Daoy (cell line): ENCODE measurements at places on chromosomes 7 and 10. TPM values are rescaled to one million over a fixed set of nuclear protein-coding genes. Genes with fewer than 3 reads are reported as not detected.

DNA sequence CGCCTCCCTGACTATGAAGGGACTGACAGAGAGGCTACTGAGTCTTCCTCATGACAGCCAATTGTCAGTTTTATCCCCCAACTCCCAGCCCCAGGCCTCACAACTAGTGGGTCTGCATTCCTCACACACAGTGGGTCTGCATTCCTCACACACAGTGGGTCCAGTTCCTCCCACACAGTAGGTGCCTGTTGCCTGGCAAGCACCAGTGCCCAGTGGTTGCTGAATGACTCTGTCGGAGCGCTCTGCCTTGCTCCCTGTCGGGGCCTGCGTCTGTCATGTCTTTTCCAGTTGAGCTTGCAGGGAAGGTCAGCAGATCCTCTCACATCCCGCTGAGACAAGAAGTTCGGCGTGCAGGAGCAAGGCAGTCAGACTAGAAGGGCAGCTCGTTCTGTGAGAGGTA lies 590.0 kb upstream of the MKI67 start:
- DNase-seq = no peak

DNA sequence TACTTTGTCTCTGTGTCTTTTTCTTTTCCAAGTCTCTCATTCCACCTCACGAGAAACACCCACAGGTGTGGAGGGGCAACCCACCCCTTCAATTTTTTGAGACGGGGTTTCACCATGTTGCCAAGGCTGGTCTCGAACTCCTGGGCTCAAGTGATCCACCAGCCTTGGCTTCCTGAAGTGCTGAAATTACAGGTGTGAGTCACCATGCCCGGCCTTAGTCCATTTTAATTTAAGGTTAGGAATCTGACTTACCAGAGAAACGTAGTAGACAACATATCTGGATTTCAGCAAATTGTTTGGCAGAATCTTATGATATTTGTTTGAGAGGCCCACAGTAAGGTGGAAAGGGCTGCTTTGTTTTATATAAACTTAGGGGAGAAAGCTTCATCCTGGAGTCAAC lies 3.2 kb upstream of the NFKB2 start:
- DNase-seq = no peak

DNA sequence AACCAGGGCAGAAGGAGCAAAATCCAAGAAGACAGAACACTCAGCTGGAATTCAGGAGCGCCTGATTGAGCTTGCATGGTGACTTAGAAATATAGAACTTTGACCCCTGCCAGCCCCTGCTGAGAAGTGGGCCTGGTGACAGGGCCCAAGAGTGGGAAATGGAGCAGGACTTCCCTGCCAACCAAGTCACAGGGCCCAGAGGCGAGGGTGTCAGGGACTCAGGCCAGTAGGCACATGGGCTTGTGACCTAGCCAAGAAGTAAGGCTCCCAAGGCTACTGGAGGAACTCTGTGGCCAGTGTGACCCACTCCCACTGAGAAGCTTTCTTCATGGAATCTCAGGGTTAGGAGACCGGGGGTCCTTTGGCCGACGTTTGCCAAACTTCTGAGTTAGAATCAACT lies 31.9 kb downstream of the LRRC20 start:
- no peak for DNase-seq

The SFTPA1 gene
- total RNA-seq = not detected in 2 replicates

DNA sequence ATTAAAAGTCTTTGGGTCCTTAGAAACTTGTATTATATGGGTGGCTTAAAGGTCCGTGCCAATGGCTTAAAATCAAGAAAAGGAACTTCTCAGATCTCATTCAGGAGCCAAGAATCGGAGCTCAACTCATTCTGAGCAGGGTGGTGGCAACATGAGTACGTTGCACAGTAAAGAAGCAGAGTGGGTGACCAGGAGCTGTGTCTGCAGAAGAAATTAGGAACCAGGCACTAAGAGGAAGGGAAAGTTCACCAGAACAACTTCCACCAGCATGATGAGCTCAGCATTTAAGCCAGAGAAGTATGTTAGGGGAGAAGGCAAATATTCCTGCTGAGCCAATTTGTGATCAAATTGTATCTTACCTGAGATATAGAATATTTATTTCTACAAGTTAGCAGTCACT lies 236.0 kb upstream of the NRP1 start:
- DNase-seq = no peak

DNA sequence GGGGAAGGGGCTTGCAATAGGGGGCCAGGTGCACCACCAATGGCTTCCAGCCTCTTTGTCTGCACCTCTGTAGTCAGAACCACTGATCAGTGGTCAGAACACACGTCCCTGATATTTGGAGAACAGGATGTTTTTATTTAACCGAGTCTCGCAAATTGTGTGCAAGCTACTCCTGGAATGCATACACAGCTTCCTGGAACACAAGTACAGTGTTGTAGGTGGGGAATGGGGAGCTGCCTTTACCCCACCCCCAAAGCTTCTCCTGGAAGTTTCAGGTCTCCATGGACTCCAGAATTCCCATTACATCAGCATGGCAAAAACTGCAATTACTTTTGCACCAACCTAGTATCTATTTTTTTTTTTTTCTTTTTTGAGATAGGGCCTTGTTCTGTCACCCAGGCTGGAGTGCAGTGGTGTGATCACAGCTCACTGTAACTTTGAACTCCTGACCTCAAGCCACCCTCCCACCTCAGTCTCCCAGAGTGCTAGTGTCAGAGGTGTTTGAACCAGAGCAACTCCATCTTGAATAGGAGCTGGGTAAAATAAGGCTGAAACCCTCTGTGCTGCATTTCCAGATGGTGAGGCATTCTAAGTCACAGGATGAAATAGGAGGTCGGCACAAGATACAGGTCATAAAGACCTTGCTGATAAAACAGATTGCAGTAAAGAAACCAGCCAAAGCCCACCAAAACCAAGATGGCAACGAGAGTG lies 374.0 kb downstream of the CALN1 start:
- DNase-seq = no peak

DNA sequence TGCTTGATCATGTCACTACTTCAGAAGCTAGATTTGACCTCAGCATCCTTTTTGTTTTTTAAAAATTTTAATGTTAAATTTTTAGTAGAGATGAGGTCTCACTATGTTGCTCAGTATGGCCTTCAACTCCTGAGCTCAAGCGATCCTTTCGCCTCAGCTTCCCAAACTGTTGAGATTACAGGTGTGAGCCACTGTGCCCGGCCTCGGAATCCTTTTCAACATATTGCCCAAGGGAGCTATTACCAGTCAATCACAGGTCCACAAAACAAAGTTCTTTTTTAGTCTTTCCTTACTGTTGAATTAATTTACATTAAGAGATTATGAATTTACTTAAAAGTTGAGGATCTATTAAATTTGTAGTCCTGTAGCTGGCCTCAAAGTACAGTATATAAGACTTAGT lies 37.7 kb downstream of the CCSER2 start:
- no peak for DNase-seq

GRCh38 chr7:38796626-38797501 lies 112.1 kb downstream of the VPS41 start:
- DNase-seq = peak; percentile 67

DNA sequence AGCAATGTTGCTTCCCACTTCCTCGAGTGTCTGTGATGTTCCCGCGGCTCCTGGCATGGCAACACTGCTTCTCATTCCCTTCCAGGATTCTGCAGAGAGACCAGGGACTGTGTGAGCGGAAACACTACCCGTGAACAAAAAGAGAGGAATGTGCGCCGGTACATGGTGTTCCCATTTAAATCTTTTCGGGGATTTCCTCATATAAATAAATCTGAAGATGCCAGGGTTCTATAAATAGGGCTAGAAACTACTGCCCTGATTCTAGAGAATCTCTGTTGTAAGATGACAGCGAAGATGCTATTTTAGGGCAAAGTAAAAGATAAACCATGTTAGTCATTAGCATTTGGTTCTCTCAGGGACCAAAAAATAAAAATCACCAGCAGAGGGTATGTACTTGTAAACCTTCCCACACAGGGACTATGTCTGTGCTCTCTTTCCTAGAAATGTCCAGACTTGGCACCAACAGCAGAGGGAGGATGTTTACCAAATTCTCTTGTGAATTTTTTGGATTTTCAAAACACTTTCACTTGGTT lies 92.2 kb upstream of the DDC start:
- DNase-seq = no peak

The MAD1L1 gene
- total RNA-seq = 103 and 133 TPM in 2 replicates

DNA sequence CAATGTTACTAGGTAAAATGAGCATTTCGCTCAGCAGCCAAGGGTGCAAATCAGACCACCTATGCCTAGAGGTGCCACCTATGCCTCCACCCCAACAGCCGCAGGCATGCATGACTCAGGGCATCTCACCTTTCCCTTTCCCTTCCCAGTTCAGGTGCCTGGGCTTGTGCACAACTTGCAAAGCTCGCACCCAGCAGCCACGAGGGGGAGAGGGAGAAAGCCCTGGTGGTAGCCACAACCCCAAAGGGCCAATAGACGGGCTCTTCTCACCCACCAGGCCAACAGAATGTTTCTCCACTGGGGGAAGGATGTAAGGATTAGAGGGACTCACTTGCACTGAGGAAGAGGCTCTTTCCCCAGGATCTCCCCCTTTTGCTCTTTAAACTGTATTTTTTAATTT lies 462.3 kb upstream of the PCDH15 start:
- no peak for DNase-seq

The CCZ1B gene
- total RNA-seq = 100 and 103 TPM in 2 replicates

DNA sequence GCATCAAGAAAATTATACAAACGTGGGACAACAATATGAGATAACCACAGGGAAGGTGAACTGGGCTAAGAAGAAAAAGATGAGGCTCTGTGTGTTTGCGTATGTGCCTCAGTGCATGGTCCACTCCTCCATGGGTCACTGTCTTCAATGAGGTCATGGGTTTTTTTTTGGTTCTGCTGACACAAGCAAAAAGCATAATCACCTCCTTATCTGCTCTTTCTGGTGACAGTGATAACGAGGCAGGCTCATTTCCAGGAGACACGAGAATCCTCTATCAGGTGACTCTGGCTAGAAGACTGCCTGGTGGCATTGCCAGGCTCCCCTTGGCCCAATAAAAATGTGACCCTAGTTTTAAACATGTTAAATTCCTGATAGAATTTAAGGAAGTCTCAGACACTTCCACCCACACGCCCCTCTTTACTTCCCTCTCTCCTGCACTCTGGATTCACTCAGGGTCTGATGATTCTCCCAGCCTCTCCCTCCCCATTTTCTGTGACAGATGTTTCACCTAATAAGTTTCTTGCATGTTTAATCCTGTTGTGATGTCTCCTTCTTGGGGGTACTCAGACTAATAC lies 35.3 kb upstream of the CDCA7L start:
- DNase-seq = no peak

DNA sequence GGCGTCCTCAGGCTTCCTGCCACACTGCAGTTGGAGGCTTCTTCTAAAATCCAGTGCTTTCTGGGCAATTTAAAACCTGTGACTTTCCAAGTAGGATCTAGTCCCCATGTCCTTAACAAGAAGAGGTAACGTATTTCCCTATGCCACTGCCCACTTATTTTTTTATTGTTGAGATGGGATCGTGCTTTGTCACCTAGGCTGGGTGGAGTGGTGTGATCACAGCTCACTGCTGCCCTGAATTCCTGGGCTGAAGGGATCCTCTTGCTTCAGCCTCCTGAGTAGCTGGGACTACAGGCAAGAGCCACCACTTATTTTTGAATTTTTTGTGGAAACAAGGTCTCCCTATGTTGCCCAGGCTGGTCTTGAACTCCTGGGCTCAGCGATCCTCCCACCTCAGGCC lies 63.4 kb downstream of the DAGLB start:
- no peak for DNase-seq

The SPRN gene
- total RNA-seq = not detected in 2 replicates

- no peak for DNase-seq
These were observed 58.0 kb upstream of the STARD3NL start for GRCh38 chr7:38120076-38120475.

- no peak for DNase-seq
These were observed 54.7 kb upstream of the STEAP4 start for GRCh38 chr7:88361357-88361756.

DNA sequence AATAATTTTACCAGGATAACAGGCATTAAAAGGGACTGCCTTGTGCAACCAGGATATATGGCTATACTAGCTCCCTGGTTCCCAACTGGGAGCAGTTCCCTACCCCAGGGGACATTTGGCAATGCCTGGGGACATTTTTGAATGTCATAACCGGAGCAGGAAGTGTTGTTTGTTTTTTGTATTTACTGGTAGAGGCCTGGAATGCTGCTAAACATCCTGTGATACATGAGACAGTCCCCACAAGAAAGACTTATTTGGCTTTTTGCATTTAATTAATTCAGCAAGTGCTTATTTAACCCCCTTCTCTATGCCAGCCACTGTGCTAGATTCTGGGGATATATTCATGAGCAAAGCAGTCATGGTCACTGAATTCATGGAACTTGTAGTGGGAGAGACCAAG lies 181.2 kb downstream of the BBS9 start:
- no peak for DNase-seq

- peak; percentile 47 for DNase-seq
These were observed 58.5 kb downstream of the ABCB4 start for GRCh38 chr7:87416682-87417587.

DNA sequence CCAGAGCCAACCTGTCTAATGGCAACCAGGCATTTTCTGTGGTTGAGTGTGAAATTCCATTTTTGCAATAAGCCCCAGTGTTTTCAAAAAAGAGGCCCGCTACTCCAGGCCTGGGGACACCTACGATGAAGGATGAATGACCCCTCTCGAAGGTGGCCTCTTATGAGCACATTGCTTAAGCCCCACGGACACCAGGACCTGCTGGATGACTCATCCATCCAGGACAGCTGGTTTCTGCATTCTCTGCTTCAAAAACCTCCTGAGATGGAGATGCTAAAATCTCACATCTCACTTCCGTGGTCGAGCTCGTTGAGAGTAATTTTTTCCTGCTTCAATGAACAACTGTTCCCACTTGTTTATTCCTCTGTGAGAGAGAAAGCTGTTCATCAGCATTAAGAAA lies 150.2 kb upstream of the FZD8 start:
- DNase-seq = no peak

The TMEM176A gene
- total RNA-seq = 0.33 and 2.6 TPM in 2 replicates

GRCh38 chr10:7532723-7533498 lies 122.1 kb upstream of the SFMBT2 start:
- no peak for DNase-seq

GRCh38 chr10:74862625-74863024 lies 36.2 kb downstream of the KAT6B start:
- DNase-seq = no peak

The SPDYE9 gene
- not detected in 2 replicates for total RNA-seq

The TMEM130 gene
- total RNA-seq = 3.3 TPM in 1 of 2 replicates, not detected in the other

The HOXA2 gene
- 11.4 and 12.1 TPM in 2 replicates for total RNA-seq

DNA sequence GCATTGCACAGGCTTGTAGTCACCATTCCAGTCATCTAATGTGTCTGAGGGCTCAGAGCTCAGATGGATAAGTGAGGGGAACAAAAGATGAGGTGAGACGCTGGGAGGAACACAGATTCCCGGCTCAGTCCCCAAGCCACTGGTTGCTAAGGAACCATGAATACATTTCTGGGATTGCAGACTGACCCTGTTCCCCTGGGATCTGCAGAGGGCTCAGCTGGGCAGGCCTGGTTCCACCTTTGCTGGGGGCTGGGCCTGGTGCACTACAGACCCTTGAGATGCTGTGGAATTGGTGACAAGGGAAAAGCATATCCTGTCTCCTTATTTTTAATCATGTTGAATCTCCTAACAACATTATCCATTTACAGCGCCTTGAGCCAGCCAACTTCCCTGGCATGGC lies 19.2 kb downstream of the ELFN1 start:
- peak; percentile 0 for DNase-seq

The TBXAS1 gene
- 4.5 and 6.3 TPM in 2 replicates for total RNA-seq

The MBLAC1 gene
- 6.3 and 8.1 TPM in 2 replicates for total RNA-seq
